ENCODE measurements at places on chromosomes 3 and 15. TPM values are rescaled to one million over a fixed set of nuclear protein-coding genes. Genes with fewer than 3 reads are reported as not detected.

DNA sequence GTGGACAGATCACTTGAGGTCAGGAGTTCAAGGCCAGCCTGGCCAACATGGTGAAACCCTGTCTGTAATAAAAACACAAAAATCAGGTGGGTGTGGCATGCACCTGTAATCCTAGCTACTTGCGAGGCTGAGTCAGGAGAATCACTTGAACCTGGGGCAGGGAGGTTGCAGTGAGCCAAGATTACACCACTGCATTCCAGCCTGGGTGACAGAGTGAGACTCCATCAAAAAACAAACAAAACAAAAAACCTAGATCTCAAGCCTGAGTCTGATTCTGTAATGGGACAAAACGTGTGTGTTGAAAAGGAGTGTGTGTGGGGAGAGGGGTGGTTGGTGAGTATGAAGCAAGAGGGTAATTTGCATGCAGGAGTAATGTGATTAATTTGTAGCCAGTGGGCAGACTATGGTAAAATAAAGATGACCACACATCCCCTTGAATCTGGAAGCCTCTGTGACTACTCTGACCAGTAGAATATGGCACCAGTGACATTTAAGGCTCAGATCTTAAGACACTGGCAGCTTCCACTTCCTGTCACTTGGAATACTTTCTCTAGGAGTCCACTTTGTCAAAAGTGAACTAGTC lies 18.4 kb upstream of the OPA1 start:
- no peak for DNase-seq

- no peak for DNase-seq
Observed at GRCh38 chr3:193865339-193865738, 270.6 kb upstream of the HES1 start.

The SH2D7 gene
- 0.29 TPM for total RNA-seq

- DNase-seq = no peak
Observed at GRCh38 chr15:62601777-62602545, 436.9 kb upstream of the C2CD4B start.

The SLC22A14 gene
- not detected for total RNA-seq

DNA sequence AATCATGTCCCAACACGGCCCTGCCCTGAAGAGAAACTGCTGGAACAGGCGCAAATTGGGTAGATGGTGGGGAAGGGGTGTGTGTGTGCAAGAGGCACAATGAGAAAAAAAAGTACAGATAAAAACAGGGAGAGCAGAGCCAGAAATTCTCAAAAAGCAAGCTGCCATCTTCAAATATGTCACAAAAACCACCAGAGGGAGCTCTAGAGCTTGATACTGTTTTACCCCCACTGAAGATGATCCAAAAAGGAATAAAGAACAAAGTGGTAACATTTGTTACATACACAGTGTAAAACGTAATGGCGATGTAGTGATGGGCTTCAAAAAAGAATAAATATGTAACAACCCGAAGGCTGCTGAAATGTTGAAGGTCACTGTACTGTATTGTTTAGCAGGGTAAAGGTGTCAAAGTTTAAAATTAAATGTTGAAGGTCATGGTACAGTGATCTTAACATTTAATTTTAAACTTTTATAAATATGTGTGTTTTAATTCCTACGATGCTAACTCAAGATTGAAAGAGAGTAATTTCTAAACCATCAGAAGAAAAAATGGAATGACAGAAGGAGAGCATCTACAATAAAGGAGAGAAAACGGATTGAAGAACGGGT lies 6.0 kb downstream of the SNRPA1 start:
- peak; percentile 51 for DNase-seq

DNA sequence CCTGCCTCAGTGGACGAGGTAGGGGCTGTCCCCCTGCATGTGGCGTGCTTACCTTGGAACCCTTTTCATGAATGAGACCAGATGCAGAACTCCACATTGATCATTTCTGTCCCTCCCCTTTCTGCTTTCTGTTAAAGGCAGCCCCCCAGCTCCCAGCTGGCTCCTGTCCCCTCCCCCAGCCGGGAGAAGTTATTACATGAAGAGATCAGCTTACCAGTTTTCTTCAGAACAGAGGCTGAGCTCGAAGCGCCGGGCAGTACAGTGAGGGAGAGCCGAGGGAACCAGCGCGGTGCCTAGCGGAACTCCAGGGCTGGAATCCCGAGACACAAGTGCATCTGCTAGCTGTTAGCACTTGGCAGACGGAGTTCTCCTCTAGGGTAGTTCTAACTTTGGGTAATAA lies 263.3 kb upstream of the NR2E3 start:
- no peak for DNase-seq

The GJD2 gene
- total RNA-seq = not detected

DNA sequence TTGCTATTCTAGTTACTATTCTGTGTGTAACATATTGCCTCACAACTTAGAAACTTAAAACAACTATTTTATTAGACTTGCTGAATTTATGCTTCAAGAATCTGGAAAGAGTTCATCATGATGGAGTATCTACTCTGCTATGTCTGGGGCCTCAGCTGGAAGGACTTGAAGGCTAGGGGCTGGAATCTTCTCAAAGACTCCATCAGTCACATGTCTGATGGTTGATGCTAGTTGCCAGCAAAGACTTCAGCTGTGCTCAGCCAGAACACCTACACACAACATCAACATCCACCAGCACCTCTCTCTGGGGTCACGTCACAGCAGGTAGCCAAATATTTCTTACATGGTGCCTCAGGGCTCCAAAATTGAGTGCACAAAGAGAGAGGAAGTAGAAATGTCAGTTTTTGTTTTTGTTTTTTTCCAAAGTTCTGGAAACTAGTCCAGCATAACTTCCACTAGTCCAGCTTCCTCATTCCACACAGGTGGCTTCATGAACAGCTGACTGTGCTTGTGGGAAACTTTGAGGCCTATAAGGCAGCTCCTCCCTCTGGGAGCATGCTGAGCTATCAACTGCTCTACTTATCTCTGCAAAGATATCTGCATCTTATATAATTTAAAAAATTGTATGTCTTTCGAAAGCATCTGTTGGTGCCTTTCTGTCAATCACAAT lies 325.4 kb upstream of the AGTR1 start:
- DNase-seq = no peak

- DNase-seq = no peak
Observed at GRCh38 chr3:18010001-18010400, 267.6 kb upstream of the TBC1D5 start.

DNA sequence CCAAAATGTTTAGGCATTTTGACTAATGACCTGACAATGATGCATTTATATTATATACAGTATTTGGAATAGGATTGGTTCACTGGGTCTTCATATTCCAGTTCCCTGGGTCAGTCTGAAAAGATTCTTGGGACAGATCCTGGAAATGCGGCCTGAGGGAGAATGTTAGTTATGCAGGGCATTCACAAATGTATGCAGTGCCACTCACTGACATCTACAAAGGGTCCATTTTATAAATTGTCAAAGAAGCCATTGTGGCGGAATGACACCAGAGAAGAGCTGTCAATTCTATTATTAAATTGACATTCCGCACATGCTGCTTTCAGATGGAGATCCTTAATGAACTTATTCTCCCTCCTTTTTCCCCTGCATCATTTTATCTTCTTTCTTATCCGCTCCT lies 176.6 kb downstream of the VGLL3 start:
- DNase-seq = no peak

The PPP1R14D gene
- not detected for total RNA-seq

- DNase-seq = no peak
Observed at GRCh38 chr15:68204776-68205557, at the start of gene CALML4. TSS of gene CALML4 (minus strand) at chr15:68205332. CDS start at chr15:68205247, 85 bp downstream.

DNA sequence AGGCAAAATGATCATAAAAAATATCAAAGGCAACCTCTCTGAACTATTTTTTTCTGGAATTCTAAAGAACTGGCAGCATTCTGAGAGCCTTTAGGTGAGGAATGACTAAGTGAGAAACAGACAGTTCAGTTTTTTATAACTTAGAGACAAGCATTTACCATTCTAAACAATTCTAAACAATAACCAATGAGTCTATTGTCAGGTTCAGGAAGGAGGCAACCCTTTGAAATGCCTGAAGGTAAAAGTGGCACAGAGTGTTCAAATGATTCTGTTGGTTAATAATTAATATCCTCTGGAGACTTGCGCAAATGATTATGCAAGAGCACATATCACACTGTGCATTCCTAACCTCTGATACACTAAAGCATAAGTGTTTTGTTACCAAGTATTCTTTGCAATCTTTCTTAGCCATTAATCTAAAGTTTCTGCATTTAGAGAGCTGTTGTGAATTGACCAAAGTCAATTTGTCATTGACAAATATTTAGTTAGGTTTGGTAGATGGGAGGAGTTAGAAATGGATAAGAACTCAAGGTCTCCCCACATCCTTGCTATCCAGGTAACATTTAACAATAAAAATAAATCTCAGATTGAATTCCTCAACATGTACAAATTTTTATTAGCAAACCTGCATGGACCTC lies 9.2 kb upstream of the TGFBR2 start:
- no peak for DNase-seq

DNA sequence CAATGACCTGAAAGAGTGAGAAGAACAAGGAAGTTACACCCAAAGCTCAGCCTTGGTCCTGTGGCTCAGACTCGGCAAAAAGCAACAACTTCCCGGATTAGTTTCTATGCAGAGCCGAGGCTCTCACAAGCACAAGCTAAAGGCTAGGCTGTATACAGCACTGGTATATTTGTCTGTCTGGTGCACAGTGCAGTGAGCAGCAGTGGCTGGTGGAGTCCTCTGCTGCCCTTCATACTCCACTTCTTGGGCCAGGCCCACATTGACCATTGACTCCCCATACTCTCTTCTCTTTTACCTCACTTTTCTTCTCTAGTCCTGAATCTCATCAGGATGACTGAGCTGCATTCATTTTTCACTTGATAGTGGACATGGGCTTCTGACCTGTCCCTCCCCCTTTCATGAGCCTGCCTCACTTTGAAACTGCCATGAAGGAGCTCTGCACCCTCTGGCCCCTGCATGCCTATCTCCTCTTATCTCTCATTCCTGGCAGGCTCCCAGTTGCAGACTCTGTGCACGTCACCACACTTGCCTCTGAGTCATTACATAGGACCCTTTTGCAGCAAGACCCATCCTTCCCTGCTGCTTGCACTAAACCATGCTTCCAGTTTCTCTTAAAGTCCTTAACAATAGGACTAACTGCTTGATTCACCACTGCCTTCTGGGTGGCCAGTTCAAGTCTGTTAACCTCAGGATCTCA lies 379.3 kb downstream of the NTRK3 start:
- DNase-seq = no peak

The CAPN3 gene
- 2.9 TPM for total RNA-seq

DNA sequence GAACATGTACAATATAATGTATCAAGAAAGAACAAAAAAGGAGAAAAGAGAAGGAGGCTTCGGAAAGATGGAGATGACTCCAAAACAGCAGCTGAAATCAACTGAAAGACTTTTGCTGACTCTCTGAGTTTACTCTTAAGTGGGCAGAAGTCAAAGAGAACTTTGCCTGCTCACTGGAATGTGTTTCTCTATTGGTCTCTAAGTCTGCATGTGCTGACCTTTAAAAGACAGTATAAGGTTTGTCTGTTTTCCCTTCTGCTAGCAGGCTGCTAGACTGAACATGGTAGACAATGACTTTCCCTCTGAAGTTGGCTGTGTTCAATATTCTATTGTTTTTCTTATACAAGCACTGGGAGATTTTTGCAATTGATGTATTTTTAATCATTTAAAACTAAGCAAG lies 7.2 kb upstream of the MAP4 start:
- no peak for DNase-seq

DNA sequence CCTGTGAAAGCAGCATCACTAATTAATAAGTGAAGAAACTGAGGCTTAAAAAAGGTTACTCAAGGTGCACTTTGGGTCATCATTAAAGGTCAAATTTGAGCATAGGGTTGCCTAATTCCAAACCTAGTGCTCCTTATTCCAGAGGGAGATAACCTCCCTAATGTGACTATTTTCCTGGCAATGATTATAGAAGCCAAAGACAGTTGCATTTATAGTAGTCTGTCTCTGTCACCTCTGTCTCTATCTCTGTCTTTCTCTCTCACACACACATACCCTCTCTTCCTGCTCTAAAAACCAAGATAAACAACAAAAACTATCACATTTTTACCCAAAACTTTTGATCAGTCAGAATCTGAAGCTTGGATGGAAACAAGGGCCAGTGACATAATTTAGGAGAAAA lies 172.0 kb upstream of the LMCD1 start:
- DNase-seq = no peak

DNA sequence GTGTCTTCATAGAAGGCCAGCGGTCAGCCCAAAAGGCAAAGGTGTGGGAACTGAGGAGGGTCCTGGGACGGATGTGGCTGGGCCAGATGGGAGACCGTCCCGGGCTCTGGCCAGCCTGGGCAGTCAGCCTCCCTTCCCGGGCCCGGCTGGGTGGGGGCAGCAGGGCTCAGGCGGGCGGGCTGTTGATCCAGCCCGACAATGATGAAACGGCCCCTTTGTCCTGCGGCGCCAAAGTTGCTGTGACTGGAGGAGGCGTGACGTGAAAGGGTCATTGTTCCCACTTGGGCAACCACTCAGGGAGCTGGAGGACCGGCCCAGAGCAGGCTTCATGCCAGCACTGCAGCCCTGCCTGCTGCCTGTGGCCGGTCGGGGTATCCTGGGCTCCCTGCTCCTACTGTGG lies 16.5 kb downstream of the DUSP7 start:
- no peak for DNase-seq

- no peak for DNase-seq
Observed at GRCh38 chr15:88776646-88777045, 26.6 kb upstream of the ACAN start.

DNA sequence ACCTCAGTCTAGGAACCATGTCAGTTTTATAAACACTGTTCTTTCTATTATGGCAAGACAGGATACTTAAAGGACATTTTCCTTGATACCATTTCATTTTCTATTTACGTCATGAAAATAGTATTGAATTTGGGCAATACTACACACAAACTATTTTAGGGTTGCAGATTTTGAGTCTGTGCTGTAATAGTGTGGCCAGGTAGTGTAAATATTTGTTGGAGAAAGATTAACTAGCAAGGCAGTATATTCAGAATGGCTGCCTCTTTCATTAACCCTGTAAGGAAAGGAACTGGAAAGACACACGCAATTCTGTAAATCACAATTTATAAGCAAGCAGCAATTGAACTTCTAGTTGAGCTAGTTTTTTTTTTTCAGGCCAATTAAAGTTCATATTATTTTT lies 2.0 kb downstream of the CTXND1 start:
- no peak for DNase-seq

- DNase-seq = peak; percentile 32
Observed at GRCh38 chr3:33144433-33144832, 30.6 kb downstream of the CRTAP start.

The SPRED1 gene
- 0.79 TPM for total RNA-seq

The SAMD7 gene
- total RNA-seq = not detected

DNA sequence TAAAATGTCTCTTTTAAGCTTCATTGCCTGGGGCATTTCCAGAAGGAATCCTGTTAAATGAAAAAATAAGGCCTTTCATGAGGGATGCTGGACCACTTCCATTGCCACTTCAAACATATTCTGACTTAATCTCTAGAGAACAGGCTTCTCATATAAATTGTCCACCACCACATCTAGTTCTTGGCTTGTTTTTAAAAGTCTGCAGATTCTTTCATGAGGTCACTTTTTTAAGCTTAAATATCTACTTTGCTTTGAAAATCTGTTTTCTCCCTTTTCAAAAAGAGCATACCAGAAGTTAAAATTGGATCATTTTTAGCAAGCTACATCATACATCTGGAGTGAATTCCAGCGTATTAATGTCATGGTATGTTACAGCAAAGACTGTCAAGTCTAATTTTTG lies 131.6 kb downstream of the C3orf70 start:
- no peak for DNase-seq

GRCh38 chr15:62133141-62133540 lies 31.9 kb downstream of the C2CD4B start:
- no peak for DNase-seq

- DNase-seq = no peak
Observed at GRCh38 chr3:130688015-130688688, 58.5 kb downstream of the PIK3R4 start.

The MKRN3 gene
- 0.91 TPM for total RNA-seq

The DUOXA2 gene
- total RNA-seq = not detected

The SLC12A1 gene
- not detected for total RNA-seq

Measured in activated CD8-positive, alpha-beta T cell treated with anti-CD3 and anti-CD28 coated beads, Interleukin-2, amount 10 ng/mL, durations not matched to agents 7 days and 5 days (primary cell).